ENCODE measurements at places on chromosomes 1 and 21. TPM values are rescaled to one million over a fixed set of nuclear protein-coding genes. Genes with fewer than 3 reads are reported as not detected.

DNA sequence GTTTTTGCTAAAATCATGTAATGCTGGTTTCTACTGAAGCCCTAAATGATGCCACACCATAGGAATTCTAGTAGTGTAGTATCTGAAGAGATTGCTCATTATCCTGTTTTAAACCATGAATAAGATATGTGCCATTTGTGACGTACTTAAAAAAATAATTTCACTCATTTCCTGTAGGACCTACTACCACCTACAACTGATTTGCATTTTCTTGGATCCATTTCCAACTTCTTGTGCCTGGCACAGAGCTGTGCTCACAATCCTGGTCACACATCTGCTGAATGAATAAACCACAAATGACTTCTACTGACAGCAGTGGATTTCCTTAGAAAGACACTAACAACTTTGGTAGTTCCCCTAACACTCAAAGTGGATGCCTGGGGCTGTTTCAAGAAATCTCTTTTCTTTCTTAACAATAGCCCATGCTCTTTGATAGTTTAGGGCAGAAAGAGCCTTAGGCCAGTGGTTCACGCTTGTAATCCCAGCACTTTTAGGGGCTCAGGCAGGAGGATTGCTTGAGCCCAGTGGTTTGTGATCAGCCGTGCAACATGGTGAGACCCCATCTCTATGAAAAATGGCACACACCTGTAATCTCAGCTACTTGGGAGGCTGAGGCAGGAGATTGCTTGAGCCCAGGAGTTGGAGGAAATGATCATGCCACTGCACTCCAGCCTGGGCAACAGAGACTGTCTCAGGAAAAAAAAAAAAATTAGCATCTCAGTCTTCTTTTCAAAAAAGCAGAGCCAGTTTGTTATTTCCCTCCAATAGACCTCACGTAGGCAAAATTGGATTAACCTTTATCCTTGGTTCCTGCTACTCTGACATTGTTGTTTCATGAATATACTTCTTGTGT, 13.0 kb upstream of the BATF3 start:
- DNase-seq = peak; percentile 8

DNA sequence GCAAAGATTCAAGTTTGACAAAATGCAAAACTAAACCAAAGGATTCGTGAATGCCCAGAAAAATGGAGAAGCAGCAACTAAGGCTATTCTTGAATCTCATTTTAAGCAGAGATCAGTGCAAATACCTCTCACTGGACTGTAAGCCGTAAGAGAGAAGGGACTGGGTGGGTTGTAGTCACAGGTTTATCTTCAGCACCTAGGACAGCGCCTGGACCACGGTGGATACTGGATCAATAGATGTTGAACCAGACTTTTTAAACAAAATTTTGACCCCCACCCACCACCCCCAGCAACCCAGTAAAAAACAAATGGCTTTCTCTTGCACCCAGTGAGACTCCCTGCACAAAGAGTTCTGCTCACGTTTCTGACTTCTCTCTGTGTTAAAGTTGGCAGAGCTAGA, 347.1 kb downstream of the AJAP1 start:
- DNase-seq = no peak

GRCh38 chr1:210949039-210949438, 184.9 kb downstream of the KCNH1 start:
- DNase-seq = no peak

DNA sequence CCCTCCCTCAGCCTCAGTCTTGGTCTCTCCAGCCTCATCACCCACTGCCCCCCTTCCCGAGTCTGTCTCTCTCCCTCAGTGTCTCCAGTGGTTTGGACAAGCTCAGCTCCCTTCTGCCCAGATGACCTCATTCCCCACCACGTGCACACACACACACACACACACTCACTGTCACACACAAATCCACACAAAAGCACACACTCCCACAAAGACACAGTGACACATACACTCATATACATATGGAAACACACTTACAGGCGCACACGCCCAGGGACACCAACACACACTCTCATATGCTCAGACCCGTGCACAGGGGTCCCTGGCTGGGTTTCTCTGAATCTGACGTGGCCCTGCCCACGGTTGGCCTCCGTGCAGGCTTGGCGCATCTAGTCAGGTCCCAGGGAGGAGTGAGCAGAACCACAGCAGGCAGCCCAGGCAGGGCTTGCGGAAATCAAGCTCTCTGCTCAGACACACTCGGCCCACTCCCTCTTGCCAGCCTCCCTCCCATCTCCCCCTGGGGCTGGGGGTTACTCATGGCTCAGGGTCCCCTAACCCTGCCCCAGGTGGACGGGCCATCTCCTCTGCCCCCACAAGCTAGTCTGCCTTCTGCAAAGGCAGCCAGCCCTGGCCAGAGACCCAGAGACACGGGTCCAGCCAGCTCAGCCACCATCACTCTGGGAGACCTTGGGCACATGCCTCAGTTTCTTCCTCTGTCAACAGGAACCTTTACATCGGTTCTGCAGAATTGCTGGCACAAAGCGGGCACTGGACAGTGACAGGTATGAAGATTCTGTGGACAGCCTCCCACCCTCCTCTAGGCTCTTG, 38.5 kb upstream of the FAM131C start:
- peak; percentile 68 for DNase-seq

GRCh38 chr1:225999912-226000337, 782 bp upstream of the SDE2 start:
- DNase-seq = peak; percentile 81

DNA sequence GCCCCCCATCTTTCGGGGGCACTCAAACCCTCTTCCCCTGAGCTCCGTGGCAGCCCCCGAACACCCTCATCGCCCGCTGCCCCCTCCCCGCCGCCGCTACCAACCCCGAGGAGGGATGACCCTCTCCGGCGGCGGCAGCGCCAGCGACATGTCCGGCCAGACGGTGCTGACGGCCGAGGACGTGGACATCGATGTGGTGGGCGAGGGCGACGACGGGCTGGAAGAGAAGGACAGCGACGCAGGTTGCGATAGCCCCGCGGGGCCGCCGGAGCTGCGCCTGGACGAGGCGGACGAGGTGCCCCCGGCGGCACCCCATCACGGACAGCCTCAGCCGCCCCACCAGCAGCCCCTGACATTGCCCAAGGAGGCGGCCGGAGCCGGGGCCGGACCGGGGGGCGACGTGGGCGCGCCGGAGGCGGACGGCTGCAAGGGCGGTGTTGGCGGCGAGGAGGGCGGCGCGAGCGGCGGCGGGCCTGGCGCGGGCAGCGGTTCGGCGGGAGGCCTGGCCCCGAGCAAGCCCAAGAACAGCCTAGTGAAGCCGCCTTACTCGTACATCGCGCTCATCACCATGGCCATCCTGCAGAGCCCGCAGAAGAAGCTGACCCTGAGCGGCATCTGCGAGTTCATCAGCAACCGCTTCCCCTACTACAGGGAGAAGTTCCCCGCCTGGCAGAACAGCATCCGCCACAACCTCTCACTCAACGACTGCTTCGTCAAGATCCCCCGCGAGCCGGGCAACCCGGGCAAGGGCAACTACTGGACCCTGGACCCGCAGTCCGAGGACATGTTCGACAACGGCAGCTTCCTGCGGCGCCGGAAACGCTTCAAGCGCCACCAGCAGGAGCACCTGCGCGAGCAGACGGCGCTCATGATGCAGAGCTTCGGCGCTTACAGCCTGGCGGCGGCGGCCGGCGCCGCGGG, 837 bp downstream of the FOXD3 start:
- no peak for DNase-seq

GRCh38 chr1:169196581-169196980, 90.1 kb downstream of the ATP1B1 start:
- no peak for DNase-seq

DNA sequence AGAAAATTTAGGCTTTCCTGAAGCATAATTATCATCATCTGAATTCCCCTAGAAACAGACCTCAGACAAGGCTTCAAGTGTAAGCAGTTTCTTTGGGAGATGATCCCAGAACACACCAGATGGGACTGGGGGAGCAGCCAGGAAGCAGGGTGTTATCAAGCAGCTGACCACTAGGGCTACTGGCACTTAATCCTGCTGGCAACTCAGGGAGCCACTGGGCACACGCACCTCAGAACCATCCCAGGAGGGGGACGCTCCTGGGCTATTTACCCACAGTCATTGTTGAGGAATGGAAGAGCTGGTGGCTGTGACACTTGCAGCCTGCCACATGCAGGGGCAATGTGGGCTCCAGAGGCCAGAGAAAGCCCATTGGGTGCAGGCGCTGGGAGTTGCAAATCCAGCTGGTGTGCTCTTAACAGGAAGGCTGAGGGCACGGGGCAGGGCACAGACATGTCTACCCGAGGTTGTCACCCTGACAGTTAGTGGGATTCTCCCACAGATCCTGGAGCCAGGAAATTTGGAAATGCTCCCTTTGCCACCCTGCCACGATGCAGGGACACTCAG, 15.1 kb upstream of the IL22RA1 start:
- DNase-seq = no peak

DNA sequence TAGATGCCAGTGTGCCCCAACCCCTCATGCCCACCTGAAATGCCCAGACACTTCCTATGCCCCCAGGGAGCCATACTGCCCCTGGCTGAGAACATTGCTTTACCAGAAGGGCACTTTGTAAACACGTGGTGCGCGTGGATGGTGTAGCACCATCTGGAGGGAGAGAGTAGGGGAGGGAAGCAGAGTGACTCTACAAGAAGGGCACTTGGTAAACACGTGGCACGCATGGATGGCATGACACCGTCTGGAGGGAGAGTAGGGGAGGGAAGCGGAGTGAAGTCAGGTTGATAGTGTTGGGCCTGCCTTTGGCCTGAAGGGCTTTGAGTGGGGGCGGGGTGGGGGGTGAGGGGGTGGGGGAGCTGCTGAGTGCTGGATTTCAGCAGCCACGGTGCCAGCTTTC, 324.0 kb upstream of the VAMP3 start:
- DNase-seq = no peak

DNA sequence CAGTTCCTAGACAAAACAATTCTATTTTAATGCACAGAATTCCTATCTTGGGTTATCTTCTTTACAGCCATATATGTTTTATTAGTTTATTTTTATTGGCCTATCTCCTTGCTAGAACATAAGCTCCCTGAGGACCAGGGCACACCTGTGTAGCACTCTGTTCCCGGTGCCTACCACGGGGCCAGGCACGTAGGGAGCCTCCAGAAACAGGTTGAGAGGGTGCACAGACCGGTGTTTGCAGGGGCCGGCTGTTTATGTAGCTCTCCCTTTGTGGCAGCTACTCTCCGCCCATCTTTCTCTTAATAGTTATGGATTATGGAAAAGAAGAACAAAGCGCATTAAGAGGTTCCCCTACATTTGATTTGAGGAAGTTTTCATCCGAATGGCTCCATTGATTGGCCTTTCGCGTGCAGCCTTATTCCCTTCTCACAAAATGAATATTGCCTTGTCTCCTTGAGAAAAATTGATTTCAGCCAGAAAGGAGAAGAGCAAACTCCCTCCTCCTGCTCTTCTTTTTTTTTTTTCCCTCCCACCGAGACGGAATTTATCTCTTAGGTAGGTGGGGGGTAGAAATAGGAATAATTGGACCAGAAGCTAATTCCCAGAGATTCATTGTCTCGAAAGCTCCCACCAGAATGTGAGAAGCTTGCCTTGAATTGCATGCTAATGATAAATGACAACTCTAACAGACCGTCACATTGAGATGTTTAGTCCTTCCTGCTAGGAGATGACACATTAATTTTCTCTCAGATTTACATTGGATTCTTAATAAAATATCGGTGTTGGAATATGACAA, 447.4 kb downstream of the CAMTA1 start:
- no peak for DNase-seq

Gene FCER1G
- total RNA-seq = not detected

DNA sequence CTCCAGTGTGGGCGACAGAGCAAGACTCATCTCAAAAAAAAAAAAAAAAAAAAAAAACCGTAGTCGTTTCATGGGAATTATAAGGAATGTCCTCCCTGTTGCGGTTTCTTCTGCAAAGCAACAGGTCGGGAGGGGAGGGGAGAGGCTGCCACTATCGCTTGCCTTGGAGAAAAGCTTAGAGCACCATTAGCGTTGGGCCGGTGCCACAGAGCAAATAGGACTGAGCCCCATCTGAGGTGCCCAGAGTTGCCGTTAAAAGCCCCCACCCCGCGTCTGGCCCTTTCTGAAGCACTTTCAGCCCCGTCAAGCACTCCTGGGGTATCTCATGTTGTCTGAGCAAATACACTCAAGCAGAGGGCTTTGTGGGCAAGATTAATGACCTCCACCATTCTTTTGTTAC, 2.2 kb downstream of the RIPPLY3 start:
- DNase-seq = no peak

Gene RPTN
- total RNA-seq = not detected

DNA sequence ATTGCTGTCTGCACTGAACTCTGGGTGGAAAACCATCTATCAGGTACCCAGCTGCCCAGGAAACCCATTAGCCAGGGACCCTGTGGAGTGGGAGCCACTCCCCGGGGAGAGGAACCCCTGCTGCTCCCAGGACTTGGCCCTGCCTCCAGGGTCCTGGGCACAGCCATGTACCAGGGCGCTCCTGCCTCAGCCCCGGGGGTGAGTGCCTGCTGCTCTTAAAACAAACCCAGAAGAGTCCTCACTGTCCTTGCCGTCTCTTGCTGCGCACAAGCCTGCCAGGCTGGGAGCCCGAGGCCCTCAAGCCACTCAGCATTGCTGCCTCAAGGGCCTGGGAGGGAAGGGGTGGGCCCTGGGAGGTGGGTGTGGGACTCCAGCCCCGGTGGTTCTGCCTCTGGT, 3.4 kb upstream of the SLC25A34 start:
- no peak for DNase-seq

GRCh38 chr1:21575351-21575942, 66.2 kb downstream of the ALPL start:
- no peak for DNase-seq

Gene COA6
- 22.0 TPM for total RNA-seq

- no peak for DNase-seq
Measured at GRCh38 chr1:220971221-220971620, 92.0 kb downstream of the HLX start.

Gene ETV3L
- not detected for total RNA-seq

Gene COL16A1
- total RNA-seq = 156 TPM

Gene SPSB1
- 48.6 TPM for total RNA-seq

DNA sequence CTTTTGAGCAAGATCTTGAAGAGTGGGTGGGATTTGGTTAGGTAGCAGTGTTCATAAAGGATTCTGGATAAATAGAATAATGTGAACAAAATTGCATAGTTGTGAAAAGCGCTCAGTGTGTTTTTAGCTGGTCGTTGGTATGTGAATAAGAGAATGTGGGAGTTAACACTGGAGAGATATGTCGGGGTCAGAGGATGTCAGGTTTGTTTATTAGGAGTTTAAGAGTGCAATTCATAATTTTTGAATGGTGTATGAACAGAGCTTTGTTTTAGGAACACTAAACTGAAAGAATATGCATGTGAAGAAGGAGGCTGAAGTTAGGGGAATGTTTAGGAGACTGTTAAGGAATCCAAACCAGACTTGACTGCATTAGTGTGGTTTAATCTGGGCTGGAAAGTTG, 9.4 kb downstream of the USP16 start:
- peak; percentile 36 for DNase-seq
